Smooth muscle cell of trachea (primary cell): ENCODE measurements at places on chromosomes 11 and 22. TPM values are rescaled to one million over a fixed set of nuclear protein-coding genes. Genes with fewer than 3 reads are reported as not detected.

PLAAT4 gene
- total RNA-seq = 13.2 and 23.2 TPM in 2 replicates

MB gene
- not detected in 2 replicates for total RNA-seq

OR10A6 gene
- under 0.01 TPM in 1 of 2 replicates, not detected in the other for total RNA-seq

ELMOD1 gene
- total RNA-seq = 0.17 TPM in 1 of 2 replicates, not detected in the other

SLC35E4 gene
- 10.0 and 13.9 TPM in 2 replicates for total RNA-seq

UQCR10 gene
- total RNA-seq = 69.5 and 84.6 TPM in 2 replicates

CSF2RB gene
- 0.44 TPM in 1 of 2 replicates, not detected in the other for total RNA-seq

OR6A2 gene
- 0.17 and 0.73 TPM in 2 replicates for total RNA-seq

ADORA2A gene
- 1.2 TPM in 2 replicates for total RNA-seq

SYCE3 gene
- not detected in 2 replicates for total RNA-seq

ISX gene
- total RNA-seq = not detected in 2 replicates

B4GALNT4 gene
- 3.3 and 4.7 TPM in 2 replicates for total RNA-seq

CLCF1 gene
- 3.1 TPM in 2 replicates for total RNA-seq

GDPD4 gene
- total RNA-seq = 0.17 TPM in 1 of 2 replicates, not detected in the other

MYRF gene
- 0.15 and 0.17 TPM in 2 replicates for total RNA-seq

CELSR1 gene
- 0.73 and 1.5 TPM in 2 replicates for total RNA-seq

SLC17A6 gene
- total RNA-seq = not detected in 2 replicates

MIAT gene
- 1.3 and 1.9 TPM in 2 replicates for total RNA-seq

OR51I1 gene
- total RNA-seq = not detected in 2 replicates

ANO1 gene
- 0.83 TPM in 1 of 2 replicates, not detected in the other for total RNA-seq

ZNF215 gene
- 2.3 and 6.5 TPM in 2 replicates for total RNA-seq

TNNT3 gene
- 0.50 TPM in 1 of 2 replicates, not detected in the other for total RNA-seq
